Activated T-helper 1 cell treated with anti-CD3 and anti-CD28 coated beads, Interleukin-2, amount 50 U/mL, for 16 hours (primary cell): ENCODE measurements at places on chromosomes 3 and 15.

- no peak for DNase-seq
Observed at GRCh38 chr3:112047264-112047663, 12.7 kb downstream of the TMPRSS7 start.

- DNase-seq: no peak
Observed at GRCh38 chr3:70218471-70218870, 94.0 kb downstream of the MDFIC2 start.

DNA sequence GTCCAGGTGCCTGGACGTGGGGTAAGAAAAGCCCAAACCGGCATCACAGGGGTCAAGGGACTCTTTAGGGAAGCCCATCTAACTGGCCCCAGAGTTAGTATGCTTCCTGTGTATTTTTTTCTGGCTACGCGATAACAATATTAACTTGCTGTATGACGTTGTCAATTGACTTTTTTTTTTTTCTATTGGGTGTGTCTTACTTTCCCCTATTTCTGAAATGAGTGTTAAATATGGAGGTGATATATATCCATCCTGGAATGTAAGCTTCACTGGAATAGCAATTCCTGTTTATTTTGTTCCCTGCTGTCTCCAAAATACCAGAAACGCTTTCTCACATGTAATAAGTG, 598 bp upstream of the GMNC start:
- DNase-seq: no peak

DNA sequence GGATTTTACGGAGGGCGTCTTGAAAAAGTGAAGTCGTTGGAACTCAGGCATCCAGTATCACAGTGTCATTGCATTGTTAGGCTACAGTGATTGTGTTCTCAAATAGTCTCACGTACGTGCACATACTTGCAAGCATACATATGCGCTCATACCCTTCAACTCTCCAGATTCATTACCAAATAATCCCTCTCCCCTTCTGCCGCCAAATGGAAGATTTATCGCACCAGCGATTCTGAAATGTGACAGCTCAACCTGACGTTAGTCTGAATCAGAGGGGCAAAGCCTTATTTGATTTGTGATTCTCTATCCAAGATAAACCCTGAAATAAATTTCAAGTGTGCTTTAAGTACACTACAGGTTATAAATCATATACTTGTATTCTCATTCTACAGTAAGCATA, 119.4 kb downstream of the GADL1 start:
- no peak for DNase-seq

GRCh38 chr3:192607798-192608197, 119.5 kb downstream of the FGF12 start:
- DNase-seq: no peak

GRCh38 chr15:78177447-78177873, 28.3 kb downstream of the IDH3A start:
- DNase-seq: no peak

DNA sequence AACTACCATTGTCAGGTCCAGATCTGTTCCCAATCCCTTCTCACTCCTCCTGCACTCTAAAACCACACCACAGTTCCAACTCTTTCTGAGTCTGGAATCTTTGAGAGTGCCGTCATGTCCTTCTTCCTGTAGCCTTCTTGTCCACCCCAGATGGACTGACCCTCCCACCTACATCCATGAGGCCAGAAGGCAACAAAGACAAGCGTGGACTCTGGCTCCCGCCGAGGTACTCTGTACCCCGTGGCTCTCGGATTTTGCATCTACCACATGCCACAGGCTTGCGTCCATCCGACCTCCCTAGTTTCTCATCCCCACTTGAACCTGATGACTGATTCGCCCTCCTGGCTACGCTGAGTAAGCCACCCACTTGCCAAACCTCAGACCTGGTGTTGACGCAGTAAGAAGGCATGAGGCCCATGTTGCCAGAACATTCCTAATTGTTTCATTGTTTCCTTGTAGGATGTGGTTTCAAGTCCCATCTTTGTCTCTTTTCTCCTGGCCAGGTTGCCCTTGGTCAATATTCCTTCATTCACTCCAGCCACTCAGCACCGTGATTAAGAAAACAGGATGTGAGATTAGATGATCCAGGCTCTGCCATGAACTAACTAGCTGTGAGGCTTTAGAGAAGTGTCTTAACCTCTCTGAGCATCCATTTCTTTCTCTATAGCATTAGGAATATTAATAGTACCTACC, 1.1 kb upstream of the ZBTB38 start:
- no peak for DNase-seq

DNA sequence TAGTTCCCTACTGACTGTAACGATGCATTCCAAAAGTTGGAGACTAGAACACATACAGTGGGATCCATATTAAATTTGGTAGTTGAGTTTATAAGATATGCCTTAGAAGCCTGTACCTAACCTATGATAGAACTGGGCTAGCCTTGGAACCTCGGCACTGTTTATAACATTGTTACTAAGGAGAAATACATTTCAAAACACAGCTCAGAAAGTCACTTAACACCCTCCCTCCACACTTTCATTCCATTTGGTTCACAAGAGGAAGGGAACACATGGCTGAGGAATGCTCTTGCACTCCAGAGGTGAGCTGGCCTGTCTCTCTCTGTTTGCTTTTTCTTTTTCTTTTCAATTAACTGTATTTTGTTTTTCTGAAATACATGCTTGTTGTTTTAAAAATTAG, 48.7 kb upstream of the TSC22D2 start:
- no peak for DNase-seq

GRCh38 chr3:141699897-141700296, 38.2 kb upstream of the RNF7 start:
- no peak for DNase-seq

DNA sequence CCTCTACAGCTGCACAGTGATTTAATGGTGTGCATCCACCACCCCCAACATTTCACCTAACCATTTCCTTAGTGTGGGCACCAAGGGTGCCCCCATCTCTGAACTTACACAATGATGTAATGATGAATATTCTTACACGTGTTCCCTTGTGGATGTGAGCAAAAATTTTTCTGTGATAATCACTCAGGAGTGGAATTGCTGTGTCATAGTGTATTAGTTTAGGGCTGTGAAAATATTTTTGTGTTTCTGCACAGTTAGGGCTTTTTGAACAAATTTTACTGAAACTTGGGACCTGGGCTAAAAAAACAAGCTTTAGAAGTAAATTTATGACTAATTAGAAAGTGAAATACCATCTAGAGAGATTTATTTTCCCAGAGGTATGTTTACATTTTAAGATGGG, 134.5 kb upstream of the CCNL1 start:
- DNase-seq: no peak

DNA sequence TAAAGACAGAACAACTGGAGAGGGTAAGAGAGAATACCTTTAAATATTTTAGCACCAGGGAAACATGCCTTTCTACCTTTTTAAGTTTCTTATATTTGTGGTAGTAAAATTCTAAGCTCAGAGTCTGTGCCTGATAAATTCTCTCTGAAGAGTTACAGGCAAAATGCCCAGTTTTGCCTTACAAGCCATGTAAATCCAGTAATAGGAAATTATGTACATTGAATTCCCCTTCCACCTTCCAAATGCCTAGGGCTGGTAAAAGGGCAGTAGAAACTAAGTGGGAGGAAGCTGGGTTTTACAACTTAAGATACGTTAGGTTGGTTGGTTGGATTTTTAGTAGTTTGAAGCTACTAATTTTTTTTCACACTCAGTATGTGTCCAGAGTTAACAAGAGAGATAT, 43.1 kb upstream of the TP63 start:
- no peak for DNase-seq

GRCh38 chr15:48548455-48548854, 97.1 kb downstream of the FBN1 start:
- DNase-seq: no peak

- DNase-seq: no peak
Observed at GRCh38 chr15:63010386-63010785, 32.2 kb upstream of the TPM1 start.

DNA sequence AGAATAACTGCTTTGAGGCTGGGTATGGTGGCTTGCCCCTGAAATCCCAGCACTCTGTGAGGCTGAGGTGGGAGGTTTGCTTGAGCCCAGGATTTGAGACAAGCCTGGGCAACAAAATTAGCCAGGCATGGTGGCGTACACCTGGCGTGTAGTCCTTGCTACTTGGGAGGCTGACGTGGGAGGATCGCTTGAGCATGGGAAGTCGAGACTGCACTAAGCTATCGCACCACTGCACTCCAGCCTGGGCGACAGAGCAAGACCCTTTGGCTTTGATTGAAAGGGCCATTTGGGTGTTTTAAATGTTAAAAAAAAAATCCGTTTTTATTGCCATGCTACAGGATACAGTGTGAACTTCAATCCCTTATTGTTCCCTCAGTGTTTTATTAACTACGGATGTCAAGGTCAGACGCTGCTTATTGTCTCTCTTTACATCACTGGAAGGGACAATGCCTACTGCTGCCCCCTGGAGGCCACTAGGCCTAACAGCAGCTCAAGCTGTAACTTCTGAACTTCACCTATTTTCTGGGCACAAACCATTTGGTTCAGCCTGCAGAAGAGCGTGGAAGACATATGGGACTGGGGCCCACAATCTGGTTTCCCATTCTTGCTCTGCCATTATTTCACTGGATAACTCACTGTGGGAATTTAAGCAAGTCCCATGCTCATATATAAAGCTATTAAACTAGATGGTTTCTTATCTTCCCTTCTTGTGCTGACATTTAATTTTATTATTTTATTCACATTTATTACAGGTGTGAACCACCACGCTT, 15.3 kb upstream of the IREB2 start:
- DNase-seq: peak; percentile 35

GRCh38 chr3:104291878-104292277, 1074.8 kb upstream of the ALCAM start:
- DNase-seq: no peak

GRCh38 chr15:100783291-100783690, 96.3 kb upstream of the ALDH1A3 start:
- DNase-seq: no peak

DNA sequence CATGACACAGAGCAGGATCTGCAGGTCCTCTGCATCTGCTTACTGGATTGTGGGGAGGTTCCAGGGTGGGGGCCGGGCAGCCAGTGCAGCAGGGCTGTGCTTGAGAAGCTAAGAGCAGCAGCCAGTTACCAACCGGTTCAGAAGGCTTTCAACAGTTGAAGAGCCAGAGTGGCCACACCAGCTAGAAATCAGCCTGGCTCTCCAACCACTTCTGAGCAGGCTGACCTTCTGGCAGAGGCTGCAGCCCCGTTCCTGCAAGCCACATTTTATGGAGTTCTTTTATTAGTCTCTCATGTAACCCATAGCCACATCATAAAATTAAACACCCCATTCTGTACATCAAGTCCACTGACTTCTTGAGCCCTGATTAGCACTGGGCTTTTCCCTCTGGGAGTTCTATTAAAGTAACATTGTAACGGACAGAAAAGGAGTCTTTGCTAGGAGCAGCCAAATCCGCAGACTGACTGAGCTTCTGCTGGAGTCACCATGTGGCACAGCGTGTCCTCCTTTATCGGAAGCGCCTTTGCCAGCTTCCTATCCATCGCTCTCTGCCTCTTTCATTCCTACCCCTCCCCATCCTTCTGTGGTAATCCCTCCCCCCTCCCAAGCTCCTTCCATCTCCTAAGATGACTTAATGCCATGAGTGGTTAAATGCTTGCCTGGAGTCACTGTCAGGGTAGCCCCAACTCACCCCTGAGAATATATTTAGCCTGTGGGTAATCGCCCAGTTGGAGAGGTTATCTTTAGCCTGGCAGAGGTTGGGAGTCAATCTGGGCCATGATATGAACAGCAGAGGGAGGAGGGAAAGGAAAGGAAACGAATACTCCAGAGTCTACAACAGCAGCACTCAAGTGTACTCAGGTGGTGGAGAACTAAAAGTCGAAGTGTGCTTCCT, 138.5 kb upstream of the HES1 start:
- DNase-seq: no peak

GRCh38 chr3:197554196-197554561, 1.6 kb downstream of the BDH1 start:
- DNase-seq: no peak

DNA sequence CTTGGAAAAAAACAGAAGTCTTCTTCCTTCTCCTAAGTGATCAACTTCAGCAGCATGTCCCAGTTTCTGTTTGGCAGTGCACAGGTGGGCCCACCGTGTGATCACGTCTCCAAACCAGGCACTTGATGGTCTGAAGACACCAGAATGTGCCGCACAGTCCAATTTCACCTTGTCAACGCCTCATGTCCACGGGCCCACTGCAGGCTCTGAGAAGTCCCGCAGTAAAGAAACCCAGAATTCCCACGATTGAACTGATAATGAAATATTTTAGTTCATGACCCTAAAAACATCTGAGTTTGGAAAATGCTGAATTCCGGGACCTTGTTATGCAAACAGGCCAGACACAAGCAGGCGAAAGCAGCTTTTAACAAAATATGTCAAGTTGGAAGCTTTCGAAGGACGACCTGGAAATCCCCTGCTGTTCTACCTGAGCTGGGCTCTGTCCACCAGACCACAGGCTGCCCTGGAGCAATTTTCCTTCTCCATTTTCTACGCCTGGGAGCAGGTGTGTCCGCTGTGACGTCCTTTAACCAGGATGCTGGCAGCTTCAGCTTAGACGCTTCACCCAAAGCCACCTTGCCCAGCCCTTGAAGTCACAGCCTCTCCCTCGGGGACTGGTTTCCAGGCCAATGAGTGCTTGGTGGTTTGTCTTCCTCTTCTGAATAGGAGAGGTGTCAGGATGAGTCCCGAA, 167.8 kb upstream of the IQSEC1 start:
- DNase-seq: no peak

DNA sequence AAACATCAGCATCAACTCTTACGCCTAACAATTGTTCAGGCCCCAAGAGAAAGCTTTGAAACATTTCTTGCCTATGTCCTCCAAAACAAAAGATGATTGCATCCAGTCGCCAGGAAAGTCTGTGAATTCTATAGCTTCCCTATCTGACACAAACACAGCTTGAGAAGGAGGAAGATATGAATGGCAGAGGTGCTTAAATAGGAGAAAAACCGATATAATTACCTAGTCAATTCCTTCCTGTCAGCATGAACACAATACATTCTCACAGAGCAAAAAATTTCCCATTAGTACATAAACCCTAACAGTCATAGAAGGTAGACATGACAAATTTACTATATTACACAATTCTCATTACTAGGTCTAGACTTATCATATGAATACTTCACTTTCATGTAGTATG, 326.5 kb downstream of the CGGBP1 start:
- DNase-seq: no peak

GRCh38 chr15:100985401-100985800, 66.2 kb downstream of the LRRK1 start:
- DNase-seq: no peak
